ENCODE measurements at places on chromosomes 7 and 10.

DNA sequence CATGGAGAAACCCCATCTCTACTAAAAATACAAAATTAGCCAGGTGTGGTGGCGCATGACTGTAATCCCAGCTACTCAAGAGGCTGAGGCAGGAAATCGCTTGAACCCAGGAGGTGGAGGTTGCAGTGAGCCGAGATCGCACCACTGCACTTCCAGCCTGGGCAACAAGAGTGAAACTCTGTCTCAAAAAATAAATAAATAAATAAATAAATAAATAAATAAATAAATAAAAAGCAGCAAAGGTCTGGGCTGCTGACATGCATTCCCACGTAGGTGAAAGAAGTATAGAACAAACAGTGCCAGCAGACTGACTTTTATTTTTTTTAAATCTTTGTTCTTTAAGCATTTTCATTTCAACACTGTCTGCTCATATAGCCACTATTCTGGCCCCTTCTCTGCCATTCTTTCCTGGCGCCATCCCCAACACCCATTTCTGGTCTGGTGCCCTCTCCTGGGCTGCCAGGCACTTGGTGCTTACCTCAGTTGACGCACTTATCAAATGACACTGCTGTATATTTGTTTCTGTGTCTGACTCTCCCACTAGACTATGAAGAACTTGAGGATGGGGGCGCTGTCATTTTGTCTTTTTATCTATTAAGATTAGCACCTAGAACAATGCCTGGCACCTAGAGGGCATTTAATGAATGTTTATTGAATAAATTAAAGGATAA is 15.6 kb downstream of the FAM107B start:
- DNase-seq: no peak

DNA sequence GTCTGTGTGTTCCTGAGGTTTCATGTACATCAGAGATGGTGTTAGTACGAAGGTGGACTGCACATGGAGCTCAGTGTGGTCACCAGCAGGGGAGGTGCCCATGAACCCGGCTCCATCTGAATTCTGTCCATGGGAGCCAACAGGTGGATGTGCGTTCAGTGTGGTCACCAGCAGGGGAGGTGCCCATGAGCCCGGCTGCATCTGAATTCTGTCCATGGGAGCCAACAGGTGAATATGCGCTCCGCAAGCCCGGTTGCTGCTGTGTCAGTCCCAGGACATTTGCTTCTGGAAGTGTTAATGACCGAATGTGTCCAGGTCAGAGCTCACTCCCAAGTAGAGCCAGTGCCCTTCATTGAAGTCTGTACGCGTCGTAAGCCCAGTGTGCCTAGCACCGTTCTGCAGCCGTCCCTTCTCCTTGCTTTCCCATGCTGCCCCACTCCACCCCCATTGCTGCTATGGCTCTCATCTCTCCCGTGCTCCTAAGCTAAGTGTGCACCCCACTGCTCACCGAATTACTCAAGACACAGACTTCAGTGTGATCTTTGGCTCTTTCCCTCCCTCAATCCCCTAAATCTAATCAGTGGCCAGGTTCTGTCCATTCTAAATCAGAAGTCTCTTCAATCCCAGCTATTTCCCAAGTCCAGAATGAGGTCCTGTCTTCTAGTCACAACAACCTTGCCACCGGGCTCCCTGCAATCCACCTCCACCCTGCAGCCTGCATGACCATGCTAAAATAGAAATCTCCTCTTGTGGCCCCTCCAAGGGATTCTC is 352.4 kb downstream of the TCERG1L start:
- DNase-seq: no peak

- peak; percentile 61 for DNase-seq
Measured at GRCh38 chr7:91850455-91850854, 30.0 kb downstream of the MTERF1 start.

DNA sequence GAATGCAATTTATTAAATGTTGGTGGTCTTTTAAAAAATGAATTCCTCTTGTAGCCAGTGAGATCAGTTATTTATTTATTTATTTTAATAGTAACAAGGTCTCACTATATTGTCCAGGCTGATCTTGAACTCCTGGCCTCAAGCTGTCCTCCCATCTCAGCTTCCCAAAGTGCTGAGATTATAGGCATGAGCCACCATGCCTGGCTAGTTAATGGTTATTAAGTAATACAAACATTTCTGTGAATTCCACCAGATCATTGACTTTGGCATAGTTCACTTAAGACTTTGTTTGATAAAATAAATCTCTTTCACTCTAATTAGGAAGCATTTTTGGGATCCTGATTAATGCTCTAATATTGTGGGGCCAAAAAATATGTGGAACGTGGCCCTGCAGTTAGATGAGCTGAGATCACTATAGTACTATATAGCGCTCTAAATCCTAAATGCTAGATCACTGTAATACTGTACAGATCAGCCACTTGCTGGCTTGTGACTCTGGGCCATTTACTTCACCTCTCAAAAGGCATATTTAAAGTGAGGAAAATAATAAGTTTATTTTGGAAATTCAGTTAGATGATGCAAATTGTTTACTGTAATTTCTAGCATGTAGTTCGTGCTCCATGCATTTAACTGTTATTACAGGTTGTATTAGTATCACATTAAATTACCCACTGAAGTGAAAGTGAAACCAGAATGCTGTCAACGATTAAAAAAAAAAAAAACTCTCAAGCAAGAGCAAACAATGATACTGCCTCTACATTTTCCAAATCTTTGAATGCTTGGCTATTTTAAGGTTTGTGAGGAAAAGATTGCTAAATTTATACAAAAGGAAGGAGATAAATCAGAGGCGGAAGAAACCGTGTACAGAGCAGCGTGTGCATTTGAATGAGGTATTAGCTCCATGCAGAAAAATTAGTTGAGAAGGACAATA is 15.9 kb upstream of the FAS start:
- peak; percentile 29 for DNase-seq

DNA sequence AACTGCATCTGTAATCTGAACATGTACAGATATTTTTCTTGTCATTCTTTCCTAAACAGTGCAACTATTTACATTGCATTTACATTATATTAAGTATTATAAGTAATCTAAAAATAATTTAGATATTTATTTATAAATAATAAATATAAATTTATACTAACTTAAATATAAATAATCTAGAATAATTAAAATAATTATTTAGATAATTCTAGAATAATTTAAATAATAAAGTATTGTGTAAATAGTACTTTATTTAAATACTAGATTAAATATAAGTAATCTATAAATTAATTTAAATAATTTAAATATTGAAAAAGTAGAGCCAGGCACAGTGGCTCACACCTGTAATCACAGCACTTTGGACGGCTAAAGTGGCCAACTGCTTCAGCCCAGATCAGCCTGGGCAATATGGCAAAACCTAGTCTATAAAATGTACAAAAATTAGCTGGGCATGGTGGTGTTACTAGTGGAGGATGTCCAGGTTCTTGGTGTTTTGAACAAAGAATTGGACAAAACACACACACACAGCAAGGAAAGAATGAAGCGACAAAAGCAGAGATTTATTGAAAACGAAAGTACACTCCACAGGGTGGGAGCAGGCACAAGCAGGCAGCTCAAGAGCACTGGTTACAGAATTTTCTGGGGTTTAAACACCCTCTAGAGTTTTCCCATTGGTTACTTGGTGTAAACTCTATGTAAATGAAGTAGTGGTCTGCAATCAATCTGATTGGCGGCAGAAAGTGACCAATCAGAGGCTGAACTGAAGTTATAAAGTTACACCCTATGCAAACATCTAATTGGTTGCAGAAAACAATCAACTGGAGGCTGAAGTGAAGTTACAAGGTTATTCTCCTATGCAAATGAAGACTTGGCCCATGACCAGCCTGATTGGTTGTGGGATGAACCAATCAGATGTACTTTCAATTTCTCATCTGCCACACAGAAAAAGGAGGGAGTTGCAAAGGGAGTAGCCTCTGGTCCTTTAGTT is 100.2 kb upstream of the SP4 start:
- no peak for DNase-seq

DNA sequence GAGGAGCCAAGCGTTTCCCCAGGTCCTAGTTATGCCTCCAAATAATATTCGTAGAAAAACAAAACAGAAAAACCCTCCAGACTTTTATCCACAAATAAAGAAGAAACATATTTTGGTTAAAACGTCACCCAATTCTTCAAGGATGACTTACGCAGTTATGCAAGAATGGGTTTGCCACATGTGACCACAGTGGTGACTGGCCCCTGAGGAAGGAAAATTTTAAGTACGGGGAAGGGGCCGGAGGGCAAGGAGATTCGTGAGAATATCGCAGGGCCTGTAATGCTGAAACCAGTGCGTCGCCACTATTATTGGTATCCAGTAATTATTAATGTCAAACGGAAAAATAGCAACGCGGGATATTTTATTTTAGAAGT is 537 bp upstream of the MRPS24 start:
- DNase-seq: peak; percentile 85
